ENCODE measurements at places on chromosomes 16 and 17.

- DNase-seq: no peak
Measured at GRCh38 chr17:1948517-1948825, 76.7 kb downstream of the RTN4RL1 start.

- no peak for DNase-seq
Measured at GRCh38 chr17:67487506-67487905, 110.4 kb downstream of the PITPNC1 start.

DNA sequence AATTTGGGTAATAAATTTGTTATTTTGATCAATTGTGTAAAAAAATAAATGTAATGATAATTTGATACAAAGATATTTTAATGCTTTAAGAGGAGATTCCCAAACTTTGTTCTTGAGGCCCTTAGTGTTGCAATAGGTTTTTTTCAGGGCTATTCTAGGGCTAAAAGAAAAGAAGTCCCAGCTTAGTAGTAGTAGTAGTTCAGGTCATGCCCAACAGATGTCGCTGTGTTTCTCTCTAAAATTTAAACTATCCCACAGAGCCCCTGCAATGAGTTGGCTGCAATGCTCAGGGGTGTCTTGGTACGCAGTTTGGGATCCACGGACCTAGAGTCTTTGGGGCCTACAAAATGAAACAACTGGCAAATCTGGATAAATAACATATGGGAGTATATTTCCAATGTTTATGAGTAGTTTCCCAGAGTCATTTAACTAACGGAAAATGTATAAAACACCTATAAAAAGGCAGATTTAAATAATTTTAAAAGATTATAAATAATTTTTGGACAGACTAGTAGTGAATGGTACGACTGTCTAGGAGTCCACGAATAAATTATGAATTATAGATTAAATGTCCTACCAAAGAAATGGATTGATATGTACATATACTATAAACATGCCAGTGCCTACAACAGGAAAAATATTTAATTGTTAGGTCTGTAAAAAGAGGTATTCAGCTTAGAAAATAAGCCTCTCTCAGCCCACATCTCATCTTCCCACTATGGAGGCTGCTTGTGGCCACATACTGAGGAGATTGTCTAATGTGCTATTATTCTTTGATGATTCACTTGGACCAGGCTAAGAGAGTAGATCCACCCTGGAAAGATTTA, 228.5 kb upstream of the PMFBP1 start:
- DNase-seq: peak; percentile 58

DNA sequence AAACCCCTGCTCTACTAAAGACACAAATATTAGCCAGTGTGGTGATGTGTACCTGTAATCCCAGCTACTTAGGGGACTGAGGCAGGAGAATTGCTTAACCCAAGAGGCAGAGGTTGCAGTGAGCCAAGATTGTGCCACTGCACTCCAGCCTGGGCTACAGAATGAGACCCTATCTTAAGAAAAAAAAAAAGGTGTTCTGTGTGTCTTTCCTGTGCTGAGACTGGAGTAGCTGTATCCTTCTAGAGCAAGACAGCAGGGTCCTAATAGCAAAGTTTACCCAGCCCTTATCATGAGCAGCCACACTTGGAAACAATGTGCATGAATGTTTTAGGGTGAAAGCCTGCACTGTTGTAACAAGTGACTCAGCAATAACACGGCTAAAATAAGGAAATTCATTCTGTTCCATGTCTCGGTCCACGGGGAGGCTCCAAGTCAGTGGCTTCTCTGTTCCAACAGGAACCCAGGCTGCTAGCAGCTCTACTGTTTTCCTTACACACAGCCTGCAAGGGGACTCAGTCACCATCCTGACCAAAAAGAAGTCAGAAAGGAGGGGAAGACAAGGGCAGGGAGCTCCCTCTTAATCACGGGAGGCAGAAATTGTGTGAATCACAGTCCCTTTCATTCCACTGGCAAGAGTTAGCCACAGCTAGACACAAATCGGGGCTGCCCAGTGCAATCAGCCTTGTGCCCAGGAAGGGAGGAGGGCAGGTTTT, 7.1 kb upstream of the SLC5A11 start:
- DNase-seq: no peak

DNA sequence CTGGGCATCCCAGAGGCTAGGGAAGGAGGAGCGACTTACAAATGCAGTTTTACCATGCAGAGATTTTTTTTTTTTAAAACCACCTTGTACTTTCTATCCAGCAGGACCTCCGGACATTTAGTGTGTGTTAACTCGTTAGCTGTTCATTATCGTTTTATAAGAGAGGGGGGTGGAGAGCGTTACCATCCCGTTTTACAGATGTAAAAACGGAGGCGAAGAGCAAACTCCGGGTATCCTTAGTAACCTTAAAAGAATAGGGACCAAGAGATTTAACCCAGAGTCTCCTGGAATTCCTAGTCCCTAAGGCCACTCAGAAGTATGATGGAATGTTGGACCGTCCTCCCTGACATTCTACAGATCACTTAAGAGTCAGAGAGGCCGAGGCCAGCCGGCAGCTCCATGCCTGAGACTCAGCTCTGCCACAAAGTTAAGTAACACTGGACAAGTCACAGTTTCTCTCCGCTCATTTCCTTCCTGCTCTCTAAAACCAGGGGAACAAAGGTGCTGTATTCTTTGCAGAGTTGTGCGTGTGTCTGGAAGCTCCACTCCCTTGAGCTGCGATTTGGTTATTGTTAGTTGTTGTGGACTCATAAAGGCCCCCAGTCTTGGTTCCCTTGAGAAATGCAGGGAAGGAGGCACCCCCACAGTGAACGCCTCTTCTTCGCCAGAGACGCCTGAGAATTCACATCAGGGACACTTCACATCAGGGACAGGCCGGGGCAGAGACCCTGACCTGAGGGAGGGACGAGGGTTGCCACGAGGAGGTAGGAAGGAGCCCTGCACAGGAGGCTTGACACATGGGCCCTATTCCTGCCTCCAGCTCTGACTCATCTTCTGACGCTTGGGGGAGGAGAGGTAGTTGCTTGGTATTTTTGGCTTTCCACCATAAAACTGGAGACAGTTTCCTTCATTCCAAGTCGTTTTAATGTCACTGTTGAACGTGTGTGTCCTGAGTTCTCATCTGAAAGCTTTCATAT, 1.2 kb downstream of the DUSP14 start:
- peak; percentile 52 for DNase-seq

GRCh38 chr16:84924331-84925091, 86.8 kb downstream of the ZDHHC7 start:
- DNase-seq: peak; percentile 39

DNA sequence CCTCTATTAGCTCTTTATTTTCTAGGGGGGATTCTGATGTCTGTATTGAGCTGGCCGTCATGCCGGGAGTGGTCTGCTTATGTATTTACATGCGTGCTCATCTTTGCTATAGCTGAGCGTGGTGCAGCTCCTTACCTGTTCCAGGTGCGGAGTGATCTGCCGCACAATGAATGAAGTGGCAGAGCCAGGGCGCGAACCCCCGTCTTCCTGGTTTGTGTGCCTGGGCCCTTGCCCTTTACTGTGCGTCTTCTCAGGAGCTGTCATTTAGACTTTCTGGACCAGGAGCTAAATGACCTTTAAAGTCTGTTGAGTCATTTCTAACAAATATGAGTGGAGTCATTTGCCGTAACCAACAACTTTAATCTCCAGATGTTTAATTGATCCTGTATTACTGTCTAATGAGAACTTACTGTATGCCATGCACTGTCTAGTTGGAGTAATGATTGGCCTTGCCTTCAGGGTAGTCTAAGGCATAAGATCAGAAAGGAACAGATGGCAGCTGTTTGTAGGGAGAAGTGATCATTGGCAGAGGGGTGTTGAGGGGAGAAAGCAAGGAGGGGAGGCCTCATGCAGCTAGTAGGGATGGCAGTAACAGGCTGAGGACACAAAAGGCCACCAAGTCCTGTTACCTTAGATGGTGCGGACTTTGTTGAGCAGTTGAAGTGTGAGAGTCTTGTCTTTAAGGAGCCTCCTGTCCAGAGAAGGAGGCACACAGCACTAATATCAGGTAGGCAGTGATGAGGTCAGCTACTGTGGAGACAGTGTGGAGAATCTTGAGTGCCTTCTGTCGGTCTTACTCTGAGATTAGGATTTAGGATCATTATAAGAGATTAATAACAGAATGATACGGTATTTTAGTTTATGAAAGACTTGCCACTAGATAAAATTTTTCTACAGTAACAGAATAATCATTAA, 53.9 kb downstream of the USP10 start:
- no peak for DNase-seq

- DNase-seq: no peak
Measured at GRCh38 chr17:79667121-79667715, 56.4 kb upstream of the RBFOX3 start.

DNA sequence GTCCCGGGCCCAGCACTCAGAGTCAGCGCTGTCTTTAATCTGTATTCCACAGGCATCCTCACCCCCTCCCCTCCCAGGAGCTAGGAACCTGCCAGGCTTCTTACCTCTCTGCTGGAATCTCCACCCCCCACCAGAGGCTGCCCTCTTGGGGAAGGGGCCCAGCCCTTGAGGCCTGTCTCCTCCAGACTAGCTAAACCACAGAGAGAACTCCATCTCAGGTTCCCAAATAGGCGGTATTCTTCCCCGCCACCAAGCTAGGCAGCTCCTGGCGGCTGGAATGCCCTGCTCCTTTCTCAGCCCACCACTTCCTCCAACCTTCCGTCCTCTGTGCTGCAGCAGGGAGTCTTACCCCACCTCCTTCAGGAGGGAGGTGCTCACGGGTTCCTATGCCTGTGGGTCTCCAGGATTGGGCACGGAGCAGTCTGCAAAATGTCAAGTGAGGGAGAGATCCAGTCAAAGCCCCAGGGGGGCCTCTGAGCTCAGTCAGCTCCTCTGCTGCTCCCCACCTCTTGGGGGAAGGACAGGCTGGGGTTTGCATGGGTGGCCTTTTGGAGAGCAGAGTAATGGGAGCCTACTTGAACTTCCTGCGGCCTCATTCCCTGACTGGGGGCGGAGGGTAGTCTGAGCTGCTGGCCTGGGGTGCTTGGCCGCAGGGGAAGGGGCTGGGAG, 55.7 kb downstream of the SREBF1 start:
- peak; percentile 62 for DNase-seq

GRCh38 chr17:16997514-16998429, 25.9 kb upstream of the TNFRSF13B start:
- no peak for DNase-seq

- DNase-seq: peak; percentile 64
Measured at GRCh38 chr16:67936124-67936879, at the start of gene PSMB10. TSS of gene PSMB10 (minus strand) at chr16:67936850. CDS start at chr16:67936749, 101 bp downstream.

DNA sequence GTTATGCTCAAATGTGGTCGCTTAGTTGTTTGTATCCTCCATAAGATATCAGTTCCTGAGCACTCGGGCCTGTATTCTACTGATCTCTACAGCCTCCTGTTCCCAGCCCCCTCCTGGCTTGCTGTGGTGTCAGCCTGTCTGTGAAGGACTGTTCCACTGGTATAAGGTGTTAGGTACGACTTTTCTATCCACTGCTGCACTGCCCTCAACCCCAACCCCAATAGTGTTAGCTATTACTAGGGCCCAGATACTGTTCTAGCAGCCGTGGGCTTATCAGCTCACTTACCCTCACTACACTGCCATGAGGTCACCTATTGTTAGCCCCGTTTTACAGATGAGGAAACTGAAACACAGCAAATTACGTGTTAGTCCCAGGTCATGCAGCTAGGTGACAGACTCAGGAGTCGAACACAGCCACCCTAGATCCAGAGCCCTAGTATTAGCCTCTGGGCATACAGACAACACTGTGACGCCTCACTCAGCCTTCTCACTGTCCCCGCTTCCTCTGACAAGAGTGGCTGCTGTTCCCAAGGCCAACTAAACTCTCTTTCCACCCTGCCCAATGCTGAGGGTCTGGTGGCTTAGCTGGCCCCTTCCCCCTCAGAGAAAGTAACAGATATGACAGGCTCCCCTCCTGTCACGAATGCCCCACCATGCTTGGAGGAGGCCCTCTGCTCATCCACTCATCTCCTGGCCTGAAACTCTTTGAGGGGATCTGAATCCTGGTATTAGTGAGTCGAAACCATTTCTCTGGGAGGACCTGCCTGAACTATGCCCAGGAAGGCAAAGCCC, 25.6 kb upstream of the ZNF652 start:
- DNase-seq: no peak

DNA sequence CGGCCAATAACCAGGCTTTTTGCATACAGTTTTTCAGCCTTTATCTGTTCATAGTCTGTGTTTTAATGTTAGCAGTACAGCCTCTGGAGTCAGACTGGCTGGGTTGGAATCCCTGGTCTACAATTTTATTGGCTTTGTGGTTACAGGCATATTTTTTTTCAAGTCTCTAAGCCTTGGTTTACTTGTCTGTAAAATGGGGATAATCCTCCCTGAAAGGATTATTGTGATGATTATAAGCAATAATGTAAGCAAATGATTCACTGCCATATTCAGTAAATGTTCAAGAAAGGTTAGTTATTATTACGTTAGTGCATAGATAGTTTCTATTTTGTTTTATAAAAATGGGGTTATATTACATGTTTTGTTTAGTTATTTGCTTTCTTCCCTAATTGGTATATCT, 15.7 kb downstream of the COX10 start:
- no peak for DNase-seq

DNA sequence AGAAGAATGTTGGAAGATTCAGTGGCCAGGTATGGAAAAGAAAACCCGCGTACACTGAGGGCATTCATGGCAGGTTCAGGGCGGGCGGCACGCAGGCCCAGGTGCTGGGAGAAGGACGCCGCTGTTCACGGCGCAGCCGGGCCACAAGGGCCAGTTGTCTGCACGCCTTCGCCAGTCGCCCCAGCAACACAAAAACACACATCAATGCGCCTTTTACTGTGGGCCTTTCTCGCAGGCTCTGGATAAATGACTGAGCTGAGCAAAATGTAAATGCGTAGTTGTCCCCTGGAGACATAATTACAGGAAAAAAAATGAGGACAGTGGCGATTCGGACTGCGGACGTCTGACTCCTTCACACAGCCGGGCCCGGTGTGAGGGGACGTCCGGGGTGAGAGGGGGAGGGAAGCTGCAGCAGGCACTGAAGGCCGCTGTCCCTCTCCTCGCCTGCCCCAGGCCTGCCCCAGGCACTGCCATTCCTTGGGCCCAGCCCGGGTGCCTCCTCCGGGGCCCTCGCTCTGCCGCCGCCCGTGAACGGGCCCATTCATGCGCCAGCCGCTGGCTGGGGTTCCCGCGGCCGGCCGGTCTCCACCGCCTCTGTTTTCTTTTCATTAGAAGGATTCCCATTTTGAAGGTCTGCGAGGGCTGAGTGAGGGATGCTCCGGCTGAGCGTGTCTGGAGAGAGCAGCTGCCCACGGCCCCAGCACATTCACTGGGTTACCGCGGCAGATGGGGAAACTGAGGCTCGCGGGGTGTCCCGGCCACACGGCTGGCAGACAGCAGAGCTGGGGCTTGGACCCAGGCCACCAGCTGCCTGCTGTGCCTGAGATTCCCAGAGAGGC, 6.5 kb upstream of the ZNF469 start:
- no peak for DNase-seq

Measured in iPS-NIHi11 (cell line).